Activated CD8-positive, alpha-beta T cell treated with anti-CD3 and anti-CD28 coated beads, Interleukin-2, amount 10 ng/mL, durations not matched to agents 7 days and 5 days (primary cell): ENCODE measurements at places on chromosomes 2 and 18.

- peak; percentile 75 for DNase-seq
These were observed 971 bp upstream of the FBXO41 start for GRCh38 chr2:73285159-73285739.

- no peak for DNase-seq
These were observed 19.1 kb upstream of the ACMSD start for GRCh38 chr2:134819334-134819733.

- DNase-seq = no peak
These were observed at the start of gene LRRTM1 for GRCh38 chr2:80303909-80304837. TSS of gene LRRTM1 (minus strand) at chr2:80304752. CDS start at chr2:80303819, 933 bp downstream.

GRCh38 chr2:102417946-102418345 is 5.0 kb upstream of the IL18RAP start:
- no peak for DNase-seq

DNA sequence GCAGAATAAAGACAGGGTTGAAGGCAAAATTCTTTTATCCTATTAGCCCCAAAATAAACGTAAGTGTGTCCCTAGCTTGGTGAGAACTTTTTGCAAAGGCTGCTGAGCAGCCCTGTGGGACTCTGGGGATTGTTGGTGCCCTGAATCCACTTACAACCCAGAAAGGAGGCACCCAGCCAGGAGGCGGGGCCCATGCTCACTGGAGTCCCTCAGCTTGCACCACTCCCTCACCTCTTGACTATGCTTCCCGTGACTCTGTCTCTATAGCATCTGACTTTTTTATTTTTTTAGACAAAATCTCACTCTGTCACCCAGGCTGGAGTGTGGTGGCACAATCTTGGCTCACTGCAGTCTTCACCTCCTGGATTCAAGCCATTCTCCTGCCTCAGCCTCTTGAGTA is 15.8 kb upstream of the COL6A3 start:
- DNase-seq = no peak

DNA sequence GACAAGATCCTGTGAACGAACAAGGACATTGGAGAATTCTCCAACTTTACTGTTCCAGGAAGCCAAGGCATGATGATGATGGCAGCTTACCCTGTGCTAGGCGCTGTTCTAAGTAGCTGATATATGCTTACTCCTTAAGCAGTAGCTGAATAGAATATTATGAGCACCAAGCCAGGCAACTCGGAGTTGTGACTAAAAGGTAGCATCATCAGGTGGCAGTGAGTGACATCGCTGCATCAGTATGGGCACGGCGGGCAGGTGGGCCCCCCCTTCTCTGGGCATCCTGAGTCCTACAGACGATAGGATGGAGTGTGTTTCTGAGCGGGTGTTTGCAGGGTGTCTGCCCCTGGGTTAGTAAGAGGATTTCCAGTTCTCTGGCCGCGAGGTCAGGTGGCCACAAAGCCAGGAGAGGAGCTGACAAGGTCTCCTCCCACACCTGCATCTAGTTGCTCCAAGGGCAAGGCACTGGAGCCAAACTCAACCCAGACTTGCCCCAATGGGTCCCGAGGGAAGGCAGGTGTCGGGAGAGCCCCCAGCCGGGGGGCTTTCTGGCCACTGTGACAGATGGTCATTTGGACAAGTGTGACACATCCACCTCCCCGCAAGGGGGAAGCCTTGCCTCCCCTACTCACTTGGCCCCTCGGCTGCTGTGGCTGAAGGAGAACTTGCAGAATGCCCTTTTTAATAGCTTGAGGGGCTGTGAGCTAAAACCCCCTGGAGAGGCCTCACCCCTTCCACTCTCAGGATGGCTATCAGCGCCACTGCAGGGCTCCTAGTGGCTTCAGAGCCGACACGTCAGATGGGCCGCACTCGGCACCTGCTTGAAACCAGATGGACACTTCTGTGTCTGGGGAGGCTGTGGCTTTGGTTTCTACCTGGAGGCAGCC is 55.5 kb downstream of the CRACDL start:
- no peak for DNase-seq

DNA sequence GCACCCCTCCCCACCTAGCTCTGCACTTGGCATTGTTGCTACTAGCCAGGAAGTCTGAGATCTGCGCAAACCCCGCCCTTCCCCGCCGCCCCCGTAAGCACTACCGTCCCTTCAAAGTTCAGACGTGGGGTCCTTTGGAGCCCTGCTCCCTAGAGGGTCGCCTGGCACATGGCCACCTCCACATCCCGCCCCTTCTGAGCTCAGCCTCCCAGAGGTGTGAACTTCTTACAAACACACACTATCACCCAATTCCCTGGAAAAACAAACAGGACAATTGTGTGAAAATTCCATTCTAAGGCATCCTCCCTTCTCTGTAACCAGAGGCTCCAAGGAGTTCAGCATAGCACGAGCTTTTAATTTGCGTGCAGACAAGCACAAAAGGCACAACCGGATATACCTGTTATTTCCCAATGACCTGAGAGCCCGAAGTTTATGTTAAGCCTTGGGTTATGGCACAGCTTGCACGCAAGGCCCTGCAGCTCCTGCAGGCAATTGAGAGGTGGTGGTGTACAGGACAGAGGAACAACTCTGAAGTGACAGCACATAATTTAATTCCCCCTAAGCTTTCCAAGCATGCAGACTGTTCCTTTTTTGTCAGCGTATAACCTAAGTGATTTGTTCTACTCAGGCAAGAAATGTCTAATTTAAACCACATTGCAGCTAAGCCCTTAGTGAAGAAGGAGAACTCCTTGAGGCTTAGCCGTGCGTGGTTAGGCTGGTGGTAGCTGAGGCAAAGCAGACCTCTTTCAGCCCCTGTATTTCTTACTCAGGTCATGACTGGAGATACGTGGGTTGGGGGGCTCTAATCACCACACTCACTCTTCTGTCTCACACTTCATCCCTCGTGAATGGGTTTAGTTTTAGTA is 20.3 kb upstream of the CYP1B1 start:
- peak; percentile 27 for DNase-seq

DNA sequence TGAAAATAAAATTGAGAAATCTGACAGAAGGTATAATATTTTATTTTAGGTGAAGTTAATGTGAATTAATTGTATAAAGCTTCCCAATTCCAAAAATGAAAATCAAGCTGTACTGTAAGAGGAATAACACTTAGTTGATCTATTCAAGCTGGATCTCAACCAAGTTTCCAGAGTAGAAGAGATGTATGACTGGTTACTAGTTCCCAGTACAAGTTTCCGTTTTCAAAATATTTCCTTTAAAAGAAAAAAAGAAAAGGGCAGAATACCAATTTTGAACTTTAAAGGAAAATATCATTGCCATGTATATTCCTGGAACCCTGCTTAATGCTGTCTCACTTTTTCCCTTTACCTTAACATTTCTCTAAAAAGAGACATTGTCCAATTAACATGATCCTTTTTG is 308.5 kb downstream of the IRS1 start:
- DNase-seq = no peak

DNA sequence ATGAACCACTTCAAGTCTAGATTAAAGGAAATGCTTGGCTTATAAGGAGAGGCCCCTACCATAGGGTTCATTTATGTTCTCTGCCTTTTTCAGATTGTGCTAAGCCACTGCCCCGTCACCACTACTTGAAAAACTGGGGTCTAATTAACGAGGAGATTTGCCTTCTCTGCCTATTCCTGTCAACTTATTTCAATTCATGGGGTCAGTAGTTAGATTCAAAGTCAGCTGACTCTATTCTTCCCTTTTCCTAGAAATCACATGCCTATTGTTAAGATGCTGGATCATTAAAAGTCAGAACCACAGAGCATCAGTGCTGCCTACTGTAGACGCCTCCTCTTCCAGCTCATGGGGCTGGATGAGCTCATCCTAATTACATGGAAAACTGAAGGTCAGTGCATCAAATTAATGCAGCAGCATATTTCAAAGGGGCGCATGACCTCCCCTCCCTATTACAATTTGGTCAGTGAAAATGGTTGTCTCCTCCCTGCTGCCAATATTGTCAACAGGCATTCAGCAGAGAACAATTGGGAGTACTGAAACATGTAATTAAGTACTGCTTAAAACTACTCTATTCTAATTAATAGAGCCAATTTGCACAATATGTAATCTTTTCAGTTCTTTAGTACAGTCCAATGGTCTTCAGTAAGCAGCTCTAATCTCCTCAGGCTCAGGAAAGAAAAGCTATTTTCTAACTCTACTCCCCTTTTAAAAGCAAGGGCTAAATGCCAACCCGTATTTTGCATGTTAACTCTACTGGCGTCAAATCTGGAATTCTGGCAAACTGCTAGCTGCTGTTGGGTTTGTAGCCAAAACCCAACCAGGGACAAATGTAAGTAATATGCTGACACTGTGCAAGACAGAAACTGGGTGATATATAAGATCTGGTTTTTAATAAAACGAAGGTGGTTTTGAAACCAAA is 117.4 kb upstream of the ITGB6 start:
- DNase-seq = no peak

DNA sequence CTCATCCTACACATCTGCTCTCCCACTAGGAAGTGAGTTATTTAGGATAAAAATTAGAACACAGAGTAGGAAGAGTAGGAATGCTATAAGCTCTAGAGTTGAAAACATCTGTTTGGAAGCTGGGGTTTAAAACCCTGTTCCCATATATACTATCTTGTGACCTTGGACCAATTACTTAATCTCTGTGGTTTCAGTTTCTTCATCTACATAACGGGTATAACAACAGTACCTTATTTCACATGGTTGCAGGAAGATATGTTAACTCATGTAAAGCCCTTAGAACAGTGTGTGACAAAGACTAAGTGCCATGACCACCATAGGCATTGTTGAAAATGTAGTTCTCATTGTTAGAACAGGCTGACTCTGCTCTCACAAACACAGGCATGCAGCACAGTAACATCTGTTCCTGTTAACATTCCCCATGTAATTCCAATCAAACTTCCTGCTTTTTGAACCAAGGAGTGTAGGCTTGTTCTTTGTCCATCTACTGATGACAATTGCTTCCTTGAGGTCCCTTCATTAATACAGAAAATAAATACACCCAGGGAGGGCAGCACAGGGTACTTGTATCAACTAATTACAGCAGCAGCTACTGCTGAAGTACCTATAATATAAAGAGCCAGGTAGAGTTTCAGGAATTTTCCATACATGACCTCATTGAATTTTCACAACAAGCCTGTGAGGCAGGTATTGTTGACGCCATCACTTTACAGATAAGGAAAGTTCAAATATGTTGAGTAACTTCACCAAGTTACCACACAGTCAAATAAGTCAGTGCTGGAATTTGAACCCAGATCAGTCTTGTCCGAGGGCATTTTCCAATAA is 204.2 kb downstream of the L3MBTL4 start:
- no peak for DNase-seq

DNA sequence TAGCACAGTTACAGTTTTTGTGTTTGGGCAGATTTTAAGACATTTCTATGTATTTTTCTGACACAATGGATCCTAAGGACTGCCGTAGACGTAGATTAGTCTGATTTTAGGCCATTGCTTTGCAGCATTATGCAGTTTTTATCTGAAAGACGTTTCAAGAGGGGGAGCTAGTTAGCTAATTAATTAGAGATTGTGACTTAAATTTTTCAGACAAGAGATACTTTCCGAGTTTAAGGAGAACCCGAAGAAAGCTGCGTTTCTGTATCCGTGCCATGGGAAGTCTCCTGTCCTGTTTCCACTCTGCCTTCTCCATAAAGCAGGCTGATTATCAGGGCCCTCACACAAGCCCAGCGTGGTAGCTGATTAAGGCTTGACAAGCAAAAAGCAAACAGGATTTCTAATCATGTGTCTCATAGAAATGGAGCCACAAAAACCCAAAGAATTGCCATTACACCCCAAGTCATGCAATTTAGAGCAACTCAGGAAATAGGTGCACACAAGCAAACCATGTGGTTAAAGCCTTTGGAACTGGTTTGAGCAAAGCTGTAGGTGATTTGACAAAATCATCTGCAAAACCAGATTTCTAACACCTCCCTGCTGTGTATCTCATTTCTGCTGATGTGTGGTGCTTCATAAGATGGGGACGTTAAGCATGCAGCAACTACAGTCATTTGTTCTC is 808.1 kb downstream of the RNF144A start:
- peak; percentile 80 for DNase-seq

- DNase-seq = no peak
These were observed 63.0 kb downstream of the GREB1 start for GRCh38 chr2:11596801-11597200.

DNA sequence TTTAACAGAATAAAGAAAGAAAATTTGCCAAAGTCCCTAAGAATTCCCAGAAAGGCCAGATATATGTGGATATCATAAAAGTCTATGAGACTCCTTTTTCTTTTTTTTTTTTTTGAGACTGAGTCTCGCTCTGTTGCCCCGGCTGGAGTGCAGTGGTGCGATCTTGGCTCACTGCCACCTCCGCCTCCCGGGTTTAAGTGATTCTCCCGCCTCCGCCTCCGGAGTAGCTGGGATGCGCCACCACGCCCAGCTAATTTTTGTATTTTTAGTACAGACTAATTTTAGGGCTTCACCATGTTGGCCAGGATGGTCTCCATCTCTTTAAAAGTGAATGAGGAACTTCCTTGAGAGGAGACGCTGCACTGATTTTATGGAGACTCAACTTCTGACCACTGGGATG is 335.2 kb downstream of the FBXO15 start:
- DNase-seq = no peak

- no peak for DNase-seq
These were observed 2.8 kb downstream of the COL6A3 start for GRCh38 chr2:237411092-237411601.

GRCh38 chr2:168460571-168460970 is 4.5 kb downstream of the CERS6 start:
- no peak for DNase-seq

DNA sequence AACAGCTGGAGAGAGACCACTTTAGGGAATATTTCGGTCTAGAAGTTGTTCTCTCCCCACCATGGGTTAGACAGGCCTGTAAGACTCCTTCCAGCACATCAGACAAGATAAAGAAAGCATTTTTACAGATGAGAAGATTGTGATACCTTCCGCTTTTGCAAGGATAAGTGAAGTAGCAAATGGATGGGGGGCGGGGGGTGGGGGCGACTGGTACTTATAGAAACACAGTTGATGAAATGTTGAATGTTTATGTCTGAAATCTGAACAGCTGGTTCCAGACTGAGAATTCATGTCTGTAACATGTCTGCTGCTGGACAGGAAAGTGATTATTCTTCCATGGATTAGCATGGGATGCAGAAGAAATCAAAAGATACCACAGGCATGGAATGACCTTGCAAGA is 90.5 kb upstream of the FN1 start:
- DNase-seq = no peak

- DNase-seq = no peak
These were observed 67.7 kb upstream of the ARHGAP28 start for GRCh38 chr18:6661692-6662415.

- DNase-seq = no peak
These were observed 5.0 kb downstream of the KCTD1 start for GRCh38 chr18:26543373-26543772.

DNA sequence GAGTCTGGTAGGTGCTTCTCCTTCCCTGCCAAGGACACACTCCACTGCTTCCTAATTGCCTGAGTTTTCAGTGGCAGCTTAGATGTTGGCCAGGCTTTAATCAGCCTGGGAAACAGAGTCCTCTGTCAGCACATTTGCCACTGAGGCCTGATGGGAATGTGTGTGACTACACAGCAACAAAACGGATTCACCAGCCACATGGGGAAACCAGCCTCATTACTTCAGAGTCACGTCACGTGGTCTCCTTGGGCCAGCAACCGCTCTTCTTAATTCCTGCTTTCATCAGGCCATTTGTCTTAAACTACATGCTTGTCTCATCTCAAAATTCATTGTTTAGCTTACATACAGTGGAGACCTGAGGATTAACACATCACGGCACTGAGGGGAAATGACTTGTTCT is 93.9 kb upstream of the LTBP1 start:
- DNase-seq = no peak

GRCh38 chr2:38146907-38147307 is 71.0 kb upstream of the CYP1B1 start:
- no peak for DNase-seq
